ENCODE measurements at places on chromosomes 2 and 18.

GRCh38 chr2:175234650-175235049 lies 53.1 kb upstream of the ATP5MC3 start:
- no peak for DNase-seq

GRCh38 chr18:54873884-54874255 lies 45.6 kb downstream of the RAB27B start:
- DNase-seq, result no peak

- no peak for DNase-seq
These were observed 152.6 kb upstream of the SLC1A4 start for GRCh38 chr2:64836566-64836965.

DNA sequence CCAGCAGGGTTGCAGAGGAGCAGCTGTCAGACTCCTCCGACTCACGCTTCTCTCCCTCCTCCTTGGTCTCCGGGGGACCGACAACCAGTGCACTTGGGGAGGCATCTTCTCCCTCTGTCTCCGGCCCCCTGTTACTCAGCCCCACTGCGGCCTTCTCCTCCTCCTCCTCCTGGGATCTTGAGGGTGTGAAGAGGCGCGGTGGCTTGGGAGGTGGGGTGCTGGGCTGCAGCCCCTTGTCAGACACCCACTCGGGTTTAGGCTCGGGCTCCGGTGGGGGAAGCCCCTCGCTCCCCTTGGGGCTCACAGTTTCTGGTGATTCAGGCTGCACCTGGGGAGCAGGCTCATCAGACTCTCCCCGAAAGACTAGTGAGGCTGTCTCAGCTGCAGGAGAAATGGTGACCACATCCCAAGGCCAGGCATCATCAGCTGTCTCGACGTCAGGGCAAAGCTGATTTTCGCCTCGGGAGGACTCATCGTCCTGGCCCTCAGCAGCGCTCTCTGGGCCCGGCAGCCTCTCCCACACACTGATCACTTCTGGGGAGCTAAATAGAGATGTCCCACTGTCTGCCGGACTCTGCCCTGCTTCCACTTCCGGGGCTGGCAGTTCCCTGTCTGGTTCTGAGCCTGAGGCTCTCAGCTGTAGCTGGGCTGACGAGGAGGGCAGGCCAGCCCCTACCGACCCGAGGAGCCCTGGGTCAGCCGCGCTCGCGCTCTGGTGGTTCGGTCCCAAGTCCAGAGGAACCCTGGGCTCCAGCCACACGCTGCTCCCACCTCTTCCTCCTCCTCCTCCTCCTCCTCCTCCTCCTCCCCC lies 9.0 kb upstream of the SFXN5 start:
- no peak for DNase-seq
